Neural cell (in vitro differentiated cells): ENCODE measurements at places on chromosomes 1 and 21. TPM values are rescaled to one million over a fixed set of nuclear protein-coding genes. Genes with fewer than 3 reads are reported as not detected.

SPRR2F gene
- polyA plus RNA-seq, result not detected in 2 replicates

PCP4 gene
- 9.2 and 10.1 TPM in 2 replicates for polyA plus RNA-seq

PAQR6 gene
- 16.8 and 27.3 TPM in 2 replicates for polyA plus RNA-seq

AMY1A gene
- not detected in 2 replicates for polyA plus RNA-seq

NUP210L gene
- polyA plus RNA-seq, result 0.09 TPM in 1 of 2 replicates, not detected in the other

LPAR3 gene
- polyA plus RNA-seq, result 0.54 TPM in 1 of 2 replicates, not detected in the other

LIPI gene
- polyA plus RNA-seq, result not detected in 2 replicates

BSND gene
- not detected in 2 replicates for polyA plus RNA-seq

SLC6A9 gene
- 1.3 and 1.6 TPM in 2 replicates for polyA plus RNA-seq
